Heart left ventricle (tissue), 16 donors: ENCODE measurements at places on chromosomes 1 and 21.
A peak's percentile ranks its signal among the peaks of the same experiment; 100 is the strongest.

GRCh38 chr1:86913399-86913895 lies 479 bp downstream of the SELENOF start:
- peaks cover 11% of the 10 kb centered on the region for H3K36me3 ChIP-seq
- DNase-seq, result no peak
- H3K27me3 ChIP-seq, result no peaks in the 10 kb centered on the region
- H3K4me3 ChIP-seq, result peak overlapping the region; percentile 64

DNA sequence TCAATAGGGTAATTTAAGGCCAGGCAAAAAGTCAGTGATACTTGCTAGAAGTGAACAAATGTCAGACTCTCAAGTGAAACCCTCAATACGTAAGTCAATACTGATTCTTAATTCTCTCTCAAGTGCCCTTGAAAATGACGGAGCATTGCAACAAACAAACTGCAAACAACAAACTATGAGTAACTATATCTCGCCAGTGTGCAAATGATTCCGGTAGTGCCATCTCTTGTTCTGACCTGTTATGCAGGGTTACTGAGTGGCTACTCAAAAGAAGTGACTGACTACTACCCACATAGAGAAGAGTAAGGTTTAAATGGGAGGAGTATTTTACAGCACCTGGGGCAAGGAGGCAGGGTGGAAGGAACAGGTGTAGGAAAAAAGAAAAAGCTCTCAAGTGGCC lies 1.6 kb downstream of the SLC19A2 start:
- H3K27ac ChIP-seq, result peak overlapping the region; percentile 98
- no peaks in the 10 kb centered on the region for H3K27me3 ChIP-seq
- DNase-seq, result no peak
- H3K4me1 ChIP-seq, result peaks cover 17% of the 10 kb centered on the region
- H3K4me3 ChIP-seq, result peak overlapping the region; percentile 93

- no peaks in the 10 kb centered on the region for H3K4me1 ChIP-seq
- no peak overlapping the region for H3K4me3 ChIP-seq
- no peak for DNase-seq
Observed at GRCh38 chr1:32828341-32828740, 10.9 kb downstream of the S100PBP start.

DNA sequence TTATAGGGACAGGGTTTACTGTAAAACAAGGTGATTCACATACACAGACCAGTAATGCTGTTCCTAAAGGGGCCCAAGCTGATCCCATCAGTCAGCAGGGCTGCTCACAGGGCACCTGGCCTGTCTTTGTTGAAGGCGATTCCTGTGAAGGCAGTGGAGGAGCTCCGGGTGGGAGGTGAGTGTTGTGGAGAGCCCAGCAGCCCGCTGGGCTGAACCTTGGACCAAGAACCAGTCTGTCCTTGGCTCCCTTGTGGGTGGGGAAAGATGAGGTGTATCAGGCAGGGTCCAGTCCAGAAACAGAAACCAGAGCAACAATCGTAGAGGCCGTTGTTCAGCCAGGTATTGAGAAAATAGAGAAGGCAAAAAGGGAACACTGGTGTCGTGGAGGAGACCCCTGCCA lies 12.5 kb downstream of the PDXK start:
- H3K27me3 ChIP-seq, result no peaks in the 10 kb centered on the region
- peaks cover 36% of the 10 kb centered on the region for H3K4me1 ChIP-seq
- no peak for DNase-seq
- H3K27ac ChIP-seq, result no peak overlapping the region
- no peak overlapping the region for H3K4me3 ChIP-seq
- H3K36me3 ChIP-seq, result no peaks in the 10 kb centered on the region

DNA sequence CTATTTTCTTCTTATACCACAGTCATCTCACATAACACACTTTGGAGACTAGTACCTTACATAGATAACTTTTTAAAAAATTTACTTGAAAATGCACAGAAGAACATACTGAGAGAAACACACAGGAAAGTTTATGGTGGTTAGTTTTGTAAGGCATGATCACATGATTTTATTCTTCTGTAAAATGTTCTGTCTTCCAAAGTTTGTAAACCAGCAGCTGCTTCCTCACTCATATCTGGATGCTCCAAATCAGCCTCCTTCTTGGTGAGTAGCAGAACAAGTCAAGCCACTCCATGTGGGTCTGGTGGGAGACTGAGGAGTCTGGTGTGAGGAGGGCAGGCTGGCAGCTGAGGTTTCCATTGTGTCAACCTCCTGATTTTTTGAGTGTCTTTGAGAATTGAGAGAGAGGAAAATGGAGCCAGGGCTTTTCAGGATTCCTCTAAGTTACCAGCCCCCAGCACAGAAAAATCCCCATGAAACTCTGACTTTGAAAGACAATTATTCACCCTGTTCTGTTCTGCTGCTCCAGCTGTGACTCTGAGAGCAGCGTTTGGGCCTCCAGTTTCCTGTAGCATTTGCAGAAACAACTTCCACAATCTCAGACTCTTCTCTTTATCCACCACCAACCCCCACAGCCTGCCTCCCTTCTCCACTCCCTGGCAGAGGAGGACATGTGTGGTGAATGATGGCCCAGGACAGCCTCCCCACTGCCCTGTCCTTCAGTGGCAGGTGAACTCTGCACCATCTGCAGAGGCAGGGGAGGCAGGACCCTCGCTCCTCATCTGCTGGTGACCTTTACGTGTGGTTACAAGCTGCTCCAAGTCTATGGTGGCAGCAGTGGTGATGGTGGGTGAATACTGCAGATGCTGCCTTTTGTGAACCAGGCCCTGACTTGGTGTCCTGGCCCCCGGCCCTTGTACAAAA lies 82.3 kb downstream of the FCRL5 start:
- H3K4me3 ChIP-seq, result no peak overlapping the region
- no peaks in the 10 kb centered on the region for H3K4me1 ChIP-seq
- DNase-seq, result no peak

GRCh38 chr21:26565111-26565510 lies 8.0 kb downstream of the CYYR1 start:
- no peak overlapping the region for H3K4me3 ChIP-seq
- DNase-seq, result no peak
- H3K27ac ChIP-seq, result peak overlapping the region; percentile 86
- H3K27me3 ChIP-seq, result no peaks in the 10 kb centered on the region
- no peaks in the 10 kb centered on the region for H3K36me3 ChIP-seq

DNA sequence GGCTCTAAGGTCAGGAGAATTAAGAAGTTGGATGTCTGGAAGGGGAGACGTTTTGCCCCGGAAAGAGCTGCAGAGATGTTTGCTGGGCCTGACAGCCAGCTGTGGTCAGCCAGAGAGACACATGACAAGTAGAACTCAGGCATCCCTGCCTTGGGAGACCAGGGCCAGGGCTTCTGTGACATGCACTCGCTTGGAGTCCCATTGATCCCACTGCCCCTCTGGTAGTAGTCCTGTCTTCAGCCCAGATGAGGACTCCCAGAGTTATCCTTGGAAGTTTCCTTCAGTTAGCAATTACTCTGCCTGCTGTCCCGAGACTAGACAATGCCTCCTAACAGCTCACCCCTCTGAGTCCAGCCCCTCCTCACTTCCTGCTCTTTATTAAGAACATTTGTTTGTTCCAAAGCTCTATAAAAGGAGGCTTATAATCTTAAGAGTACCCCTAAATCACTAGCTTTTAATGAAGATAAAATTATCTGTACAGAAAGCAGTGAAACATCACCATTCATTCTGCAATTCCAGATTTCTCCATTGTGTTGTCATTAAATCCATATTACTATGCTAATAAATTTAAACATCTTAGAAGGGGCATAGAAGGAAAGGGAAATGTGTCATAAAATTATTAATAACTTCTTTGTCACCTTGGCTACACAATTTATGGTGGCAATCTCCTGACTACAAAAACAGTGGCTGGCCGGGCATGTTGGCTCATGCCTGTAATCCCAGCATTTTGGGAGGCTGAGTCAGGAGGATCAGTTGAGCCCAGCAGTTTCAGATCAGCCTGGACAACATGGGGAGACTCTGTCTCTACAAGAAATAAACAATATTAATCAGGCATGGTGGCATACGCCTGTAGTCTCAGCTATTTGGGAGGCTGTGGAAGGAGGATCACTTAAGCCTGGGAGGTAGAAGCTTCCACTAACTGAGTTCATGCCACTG lies 94.2 kb downstream of the KCNK1 start:
- H3K27me3 ChIP-seq, result no peaks in the 10 kb centered on the region
- H3K4me1 ChIP-seq, result no peaks in the 10 kb centered on the region
- no peak overlapping the region for H3K27ac ChIP-seq
- no peak for DNase-seq

GRCh38 chr1:25631750-25632485 lies 15.3 kb downstream of the MAN1C1 start:
- no peaks in the 10 kb centered on the region for H3K36me3 ChIP-seq
- peak; percentile 46 for DNase-seq
- H3K4me3 ChIP-seq, result peak overlapping the region; percentile 33
- no peak overlapping the region for H3K27ac ChIP-seq

DNA sequence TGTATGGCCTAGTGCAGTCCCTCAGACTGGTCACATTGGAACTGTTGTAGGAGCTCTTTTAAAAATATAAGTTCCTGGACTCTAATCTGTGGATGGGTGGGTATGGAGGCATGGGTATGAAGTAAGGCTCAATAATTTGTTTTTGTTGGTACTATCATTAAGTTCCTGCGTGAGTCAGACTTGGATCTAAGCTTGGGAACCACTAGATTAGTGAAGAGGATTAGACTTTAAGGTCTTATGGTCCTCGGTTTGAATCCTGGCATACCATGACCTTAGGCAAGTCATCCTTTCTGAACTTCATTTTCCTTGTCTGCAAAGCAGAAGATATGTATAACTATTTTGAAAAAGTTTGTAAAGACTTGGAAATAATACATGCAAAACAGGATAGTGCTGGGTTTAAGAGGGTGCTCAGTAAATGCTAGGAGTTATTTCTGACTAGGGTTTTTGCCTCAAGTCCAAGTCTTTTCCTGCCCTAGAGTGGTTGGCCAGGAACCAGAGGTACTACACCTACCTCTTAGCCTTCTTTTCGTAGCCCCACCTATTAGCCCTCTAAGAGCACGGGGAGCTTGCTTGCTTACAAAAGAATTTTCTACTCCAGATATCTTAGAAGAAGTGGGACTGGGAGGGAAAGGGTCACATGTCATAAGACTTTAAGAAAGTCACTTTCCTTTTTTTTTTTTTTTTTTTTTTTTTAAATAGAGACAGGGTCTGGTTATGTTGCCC lies 38.6 kb upstream of the METTL18 start:
- H3K4me1 ChIP-seq, result no peaks in the 10 kb centered on the region
- no peak overlapping the region for H3K4me3 ChIP-seq
- no peak for DNase-seq
- H3K36me3 ChIP-seq, result peaks cover 58% of the 10 kb centered on the region
- no peaks in the 10 kb centered on the region for H3K27me3 ChIP-seq
- H3K27ac ChIP-seq, result no peak overlapping the region

GRCh38 chr1:60958001-60958400 lies 124.4 kb upstream of the NFIA start:
- no peak overlapping the region for H3K4me3 ChIP-seq
- H3K36me3 ChIP-seq, result no peaks in the 10 kb centered on the region
- H3K27me3 ChIP-seq, result no peaks in the 10 kb centered on the region
- DNase-seq, result no peak
- no peaks in the 10 kb centered on the region for H3K4me1 ChIP-seq

- H3K36me3 ChIP-seq, result no peaks in the 10 kb centered on the region
- H3K27ac ChIP-seq, result no peak overlapping the region
- H3K4me3 ChIP-seq, result no peak overlapping the region
- no peaks in the 10 kb centered on the region for H3K27me3 ChIP-seq
Observed at GRCh38 chr1:89806616-89807015, 14.2 kb upstream of the LRRC8D start.

DNA sequence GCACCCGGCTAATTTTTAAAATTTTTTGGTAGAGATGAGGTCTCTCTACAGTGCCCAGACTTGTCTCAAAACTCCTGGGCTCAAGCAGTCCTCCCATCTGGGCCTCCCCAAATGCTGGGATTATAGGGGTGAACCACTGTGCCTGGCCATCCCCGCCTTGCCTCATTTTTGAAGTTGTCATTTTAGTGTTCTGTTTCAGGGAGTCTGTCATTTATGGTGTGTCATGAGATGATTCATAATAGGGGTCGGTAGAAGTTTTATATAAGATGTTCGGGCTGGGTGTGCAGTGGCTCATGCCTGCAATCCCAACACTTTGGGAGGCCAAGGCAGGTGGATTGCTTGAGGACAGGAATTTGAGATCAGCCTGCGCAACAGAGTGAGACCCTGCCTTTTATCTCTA lies 8.5 kb downstream of the PRCC start:
- H3K27ac ChIP-seq, result no peak overlapping the region
- H3K36me3 ChIP-seq, result no peaks in the 10 kb centered on the region
- no peak for DNase-seq
- peaks cover 61% of the 10 kb centered on the region for H3K4me1 ChIP-seq

- DNase-seq, result no peak
- no peak overlapping the region for H3K27ac ChIP-seq
- no peaks in the 10 kb centered on the region for H3K36me3 ChIP-seq
- no peaks in the 10 kb centered on the region for H3K27me3 ChIP-seq
- H3K4me3 ChIP-seq, result no peak overlapping the region
- no peaks in the 10 kb centered on the region for H3K4me1 ChIP-seq
Observed at GRCh38 chr1:210850556-210850955, 283.4 kb downstream of the KCNH1 start.

- no peak for DNase-seq
- no peaks in the 10 kb centered on the region for H3K36me3 ChIP-seq
- H3K27ac ChIP-seq, result no peak overlapping the region
Observed at GRCh38 chr1:34653110-34653509, 101.7 kb upstream of the GJB5 start.

DNA sequence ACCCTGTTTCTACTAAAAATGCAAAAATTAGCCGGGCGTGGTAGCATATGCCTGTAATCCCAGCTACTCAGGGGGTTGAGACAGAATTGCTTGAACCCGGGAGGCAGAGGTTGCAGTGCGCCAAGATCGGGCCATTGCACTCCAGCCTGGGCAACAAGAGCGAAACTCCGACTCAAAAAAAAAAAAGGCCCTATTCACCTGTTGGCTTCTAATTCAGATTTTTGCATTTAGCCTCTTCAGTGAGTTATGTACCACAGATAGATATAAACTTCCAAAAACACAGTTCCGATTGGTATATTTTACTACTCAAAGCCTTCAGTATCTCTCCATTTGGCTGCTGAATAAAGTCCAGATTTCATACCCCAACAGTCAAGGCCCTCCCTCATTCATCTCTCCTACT lies 42.7 kb downstream of the POU2F1 start:
- no peaks in the 10 kb centered on the region for H3K27me3 ChIP-seq
- peaks cover 45% of the 10 kb centered on the region for H3K4me1 ChIP-seq
- no peak for DNase-seq
- no peaks in the 10 kb centered on the region for H3K36me3 ChIP-seq
- H3K4me3 ChIP-seq, result no peak overlapping the region

- no peak overlapping the region for H3K4me3 ChIP-seq
- H3K27ac ChIP-seq, result no peak overlapping the region
- no peak for DNase-seq
- no peaks in the 10 kb centered on the region for H3K4me1 ChIP-seq
Observed at GRCh38 chr1:201970334-201971159, 11.9 kb upstream of the RNPEP start.

DNA sequence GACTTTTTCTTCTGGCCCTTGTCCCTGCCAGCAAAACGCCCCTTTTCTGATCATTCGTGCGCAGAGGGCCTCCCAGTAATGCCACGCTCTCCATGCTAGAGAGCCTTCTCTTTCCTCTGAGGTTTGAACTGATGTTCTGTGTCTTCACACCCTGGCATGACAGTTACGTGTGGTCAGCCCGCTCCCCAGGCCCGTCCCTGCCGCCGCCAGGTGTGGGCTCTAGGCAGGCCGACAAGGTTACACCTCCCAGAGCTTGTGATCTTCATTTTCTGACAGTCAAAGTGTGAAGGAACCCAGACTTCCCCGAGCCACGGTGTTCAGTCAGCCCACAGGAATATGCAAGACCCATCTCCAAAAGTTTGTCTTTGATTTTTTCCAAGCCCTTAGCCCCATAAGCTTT lies 265.6 kb downstream of the TM2D1 start:
- no peak for DNase-seq
- no peaks in the 10 kb centered on the region for H3K36me3 ChIP-seq
- no peak overlapping the region for H3K27ac ChIP-seq
- no peaks in the 10 kb centered on the region for H3K4me1 ChIP-seq
- H3K27me3 ChIP-seq, result no peaks in the 10 kb centered on the region
- no peak overlapping the region for H3K4me3 ChIP-seq
